HFFc6 (cell line): ENCODE measurements at places on chromosomes 6 and 20. TPM values are rescaled to one million over a fixed set of nuclear protein-coding genes. Genes with fewer than 3 reads are reported as not detected.

Gene TFAP2A
- total RNA-seq = 77.2 and 80.6 TPM in 2 replicates

Gene GHRH
- not detected in 3 replicates for total RNA-seq

Gene BFSP1
- 1.5 to 2.5 TPM (median 1.8 TPM) in 3 replicates for total RNA-seq

Gene F13A1
- not detected in 3 replicates for total RNA-seq

Gene STMN3
- 1.6 and 3.1 TPM in 2 replicates for total RNA-seq

Gene LINC00237
- total RNA-seq = not detected in 3 replicates

Gene KCNG1
- 3.3 to 5.8 TPM (median 5.2 TPM) in 3 replicates for total RNA-seq

Gene TMEM74B
- not detected in 3 replicates for total RNA-seq

Gene CST1
- total RNA-seq = not detected in 3 replicates

Gene PHF20
- 31.9 and 37.4 TPM in 2 replicates for total RNA-seq

Gene MRAP2
- not detected in 3 replicates for total RNA-seq

Gene RNF146
- 22.4 to 26.4 TPM (median 25.5 TPM) in 3 replicates for total RNA-seq

Gene OPRL1
- 0.45 to 0.85 TPM (median 0.81 TPM) in 3 replicates for total RNA-seq

Gene MOXD1
- total RNA-seq = 85.0 to 162 TPM (median 109 TPM) in 3 replicates

Gene PNLDC1
- not detected in 2 replicates for total RNA-seq

Gene TDRD6
- not detected in 3 replicates for total RNA-seq

Gene SGK2
- 0.09 TPM in 1 of 3 replicates, not detected in the others for total RNA-seq

Gene CPXM1
- not detected in 2 replicates for total RNA-seq

Gene CLIC5
- not detected in 3 replicates for total RNA-seq

Gene PPP1R3G
- total RNA-seq = 0.39 to 1.6 TPM (median 0.73 TPM) in 3 replicates

Gene OLIG3
- total RNA-seq = not detected in 3 replicates

Gene BPIFB4
- total RNA-seq = not detected in 3 replicates

Gene DDX43
- not detected in 3 replicates for total RNA-seq

Gene POM121L2
- total RNA-seq = not detected in 3 replicates

Gene CNR1
- total RNA-seq = not detected in 2 replicates

Gene CLIC1
- total RNA-seq = 596 and 741 TPM in 2 replicates

Gene ZSCAN31
- 0.31 to 1.8 TPM (median 0.94 TPM) in 3 replicates for total RNA-seq

Gene MDFI
- total RNA-seq = not detected in 2 replicates

Gene SLC26A8
- total RNA-seq = not detected in 3 replicates

Gene SEMG1
- not detected in 3 replicates for total RNA-seq

Gene CALHM6
- total RNA-seq = 0.71 TPM in 1 of 3 replicates, not detected in the others

Gene CLDN20
- not detected in 3 replicates for total RNA-seq

Gene PPIL4
- 30.4 to 34.1 TPM (median 33.3 TPM) in 3 replicates for total RNA-seq

Gene HEY2
- not detected in 3 replicates for total RNA-seq
